Caki2 (cell line): ENCODE measurements at places on chromosomes 7 and 10.

DNA sequence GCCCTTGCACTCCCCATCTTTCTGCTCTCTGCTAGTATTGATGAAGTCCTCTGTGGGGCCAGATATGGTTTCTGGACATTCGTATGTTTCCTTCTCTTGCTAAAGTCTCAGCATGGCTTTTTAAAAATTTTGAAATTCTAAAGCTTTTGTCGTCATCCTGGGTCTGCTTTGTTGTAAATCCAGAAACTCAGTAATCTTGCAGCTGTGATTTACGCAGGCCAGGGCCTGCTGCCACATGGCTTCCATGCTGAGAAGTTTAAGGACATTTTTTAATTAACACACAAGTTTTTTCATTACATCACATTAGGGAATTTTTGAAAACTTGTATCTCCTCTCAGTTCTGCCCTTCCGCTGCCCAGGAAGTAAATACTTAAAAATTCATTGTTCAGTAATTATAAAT, 686.1 kb upstream of the IGFBP3 start:
- no peak for DNase-seq

GRCh38 chr7:117025891-117026290, 72.6 kb downstream of the ST7 start:
- no peak for DNase-seq

- DNase-seq: no peak
Measured at GRCh38 chr10:102289840-102290239, 44.5 kb downstream of the GBF1 start.

DNA sequence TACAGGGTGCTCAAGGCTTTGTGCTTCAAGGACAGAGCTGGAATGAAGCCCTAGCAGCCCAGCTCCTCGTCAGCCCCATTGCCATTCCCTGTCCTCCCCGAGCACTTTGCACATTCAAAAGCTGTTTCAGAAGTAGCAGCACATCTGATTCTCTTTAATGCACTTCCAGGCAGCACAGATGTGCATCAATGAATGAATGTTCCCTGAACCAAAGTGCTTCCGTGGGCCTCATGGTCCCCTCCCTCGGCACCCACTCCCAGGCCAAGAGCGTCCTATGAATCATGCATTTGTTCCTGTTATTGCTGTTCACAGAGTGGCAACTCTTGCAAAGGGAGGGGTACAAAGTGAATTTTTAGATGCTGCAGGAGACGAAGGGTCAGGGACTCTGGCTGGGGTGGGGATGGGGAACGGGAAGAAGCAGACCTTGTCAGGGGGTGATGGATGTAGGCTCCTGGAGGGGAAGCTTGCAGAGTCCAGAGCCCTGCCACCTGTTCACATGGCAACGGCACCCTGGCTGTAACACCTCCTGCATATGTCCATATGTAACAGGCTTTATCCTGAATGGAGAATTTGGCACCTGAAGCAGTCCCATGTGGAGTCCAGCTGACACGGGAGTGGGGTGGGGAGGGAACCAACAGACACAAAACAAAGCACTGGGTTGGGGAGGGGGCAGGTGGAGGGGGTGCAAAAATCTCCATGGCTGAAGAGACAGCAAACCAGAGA, 62.2 kb upstream of the BAIAP2L1 start:
- no peak for DNase-seq

GRCh38 chr7:155001756-155002410, 1.0 kb downstream of the PAXIP1 start:
- peak; percentile 26 for DNase-seq
